Sigmoid colon (tissue), 7 donors: ENCODE measurements at places on chromosomes 6 and 20. TPM values are rescaled to one million over a fixed set of nuclear protein-coding genes. Genes with fewer than 3 reads are reported as not detected.

DNA sequence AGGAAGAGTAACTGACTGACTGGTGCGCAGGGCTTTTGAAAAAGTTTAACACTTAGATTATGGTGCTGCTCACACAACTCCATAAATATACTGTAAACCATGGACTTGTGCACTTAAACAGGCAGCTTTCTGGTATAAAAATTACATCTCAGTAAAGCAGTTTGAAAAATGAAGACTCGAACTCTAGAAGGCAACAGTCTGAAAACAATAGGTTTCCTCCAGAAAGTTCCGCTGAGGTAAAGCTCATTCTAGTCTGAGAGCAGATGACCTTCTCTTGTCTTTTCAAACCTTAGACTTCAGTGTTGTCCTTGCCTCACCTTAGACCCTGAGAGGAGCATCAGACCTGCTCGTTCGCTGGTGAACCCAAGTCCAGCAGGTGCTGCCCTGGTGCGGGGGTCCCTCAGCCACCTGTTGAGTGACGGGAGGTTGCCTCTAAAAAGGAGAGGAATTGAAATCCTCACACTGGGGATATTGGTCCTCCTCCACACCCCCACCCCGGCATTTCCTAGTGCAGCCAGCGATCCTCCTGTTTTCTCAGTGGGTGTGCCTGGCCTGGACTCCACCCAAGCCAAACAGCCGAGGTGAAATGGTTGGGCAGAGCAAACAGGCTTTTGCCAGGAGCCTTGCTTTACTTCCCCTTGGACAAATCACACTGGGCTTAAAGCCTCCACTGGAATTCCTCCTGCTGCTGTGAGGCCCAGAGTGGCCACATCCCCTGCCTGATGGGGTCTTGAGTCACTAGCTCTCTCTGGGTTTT, 14.7 kb upstream of the PYGB start:
- no peaks in the 10 kb centered on the region for H3K27me3 ChIP-seq
- H3K36me3 ChIP-seq = no peaks in the 10 kb centered on the region
- H3K4me3 ChIP-seq = no peak overlapping the region
- DNase-seq = peak; percentile 56

GRCh38 chr6:147742440-147742839, 233.9 kb downstream of the SAMD5 start:
- no peak overlapping the region for H3K27ac ChIP-seq
- no peaks in the 10 kb centered on the region for H3K27me3 ChIP-seq
- DNase-seq = no peak
- H3K4me3 ChIP-seq = no peak overlapping the region

Gene NKAIN2
- 4.4 TPM for total RNA-seq

Gene FRK
- total RNA-seq = 0.55 TPM

- H3K4me3 ChIP-seq = no peak overlapping the region
- H3K27ac ChIP-seq = peak overlapping the region; percentile 73
- peaks cover 54% of the 10 kb centered on the region for H3K4me1 ChIP-seq
- H3K27me3 ChIP-seq = no peaks in the 10 kb centered on the region
- no peak for DNase-seq
Measured at GRCh38 chr6:139588076-139588639, 213.7 kb upstream of the CITED2 start.

DNA sequence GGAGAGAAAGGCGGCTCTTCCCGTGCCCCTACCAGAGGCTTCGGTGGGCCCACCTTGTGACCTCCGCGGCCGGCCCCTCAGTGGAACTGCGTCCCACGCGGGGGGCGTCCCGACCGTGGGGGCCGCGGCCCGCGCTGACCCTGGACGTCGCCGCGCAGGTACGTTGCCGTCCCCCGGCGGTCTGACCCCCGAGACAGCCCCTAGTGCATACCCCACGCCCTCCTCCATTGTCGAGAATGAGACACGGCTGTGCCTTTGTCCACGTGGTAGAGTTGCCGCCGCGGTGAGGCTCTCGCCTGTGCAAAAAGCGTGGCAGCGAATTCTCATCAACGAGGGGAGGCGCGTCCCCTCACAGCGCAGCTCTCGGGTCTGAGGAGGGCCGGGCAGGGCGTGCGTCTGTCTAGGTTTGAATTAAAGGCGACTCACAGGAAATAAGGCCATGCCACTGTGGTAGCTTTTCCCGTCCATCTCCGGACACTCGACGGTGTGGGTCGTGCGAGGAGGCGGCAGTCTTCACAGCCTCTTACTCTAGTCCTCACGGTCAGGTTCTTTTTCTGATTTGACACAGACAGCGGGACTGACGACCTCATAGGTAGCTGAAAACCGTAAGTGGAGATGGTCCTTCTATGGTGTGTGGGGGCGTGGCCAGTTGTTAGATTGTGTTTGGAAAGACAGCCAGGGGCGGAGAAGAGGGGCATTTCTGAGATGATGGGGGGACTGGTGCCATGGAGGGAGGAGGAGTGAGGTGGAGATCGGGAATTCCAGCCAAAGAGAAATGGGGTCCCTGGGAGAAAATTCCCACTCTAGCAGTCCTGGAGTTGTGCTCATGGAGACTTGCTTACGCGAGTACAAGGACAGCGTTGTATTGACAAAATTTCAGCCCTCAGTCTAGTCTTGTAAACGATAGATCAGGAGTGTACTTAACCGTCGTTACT, 580 bp downstream of the NXT1 start:
- no peaks in the 10 kb centered on the region for H3K27me3 ChIP-seq
- peak; percentile 79 for DNase-seq
- peak overlapping the region; percentile 67 for H3K4me3 ChIP-seq

- no peaks in the 10 kb centered on the region for H3K27me3 ChIP-seq
- no peak for DNase-seq
- H3K27ac ChIP-seq = no peak overlapping the region
- H3K36me3 ChIP-seq = no peaks in the 10 kb centered on the region
Measured at GRCh38 chr6:123030282-123030681, 34.2 kb downstream of the CLVS2 start.

GRCh38 chr20:37071481-37071911, 24.3 kb downstream of the RBL1 start:
- peaks cover under 1% of the 10 kb centered on the region for H3K36me3 ChIP-seq
- H3K4me1 ChIP-seq = no peaks in the 10 kb centered on the region
- no peaks in the 10 kb centered on the region for H3K27me3 ChIP-seq
- H3K4me3 ChIP-seq = no peak overlapping the region
- DNase-seq = no peak

Gene HEY2
- 3.9 TPM for total RNA-seq

Gene ENTPD6
- 26.0 TPM for total RNA-seq

DNA sequence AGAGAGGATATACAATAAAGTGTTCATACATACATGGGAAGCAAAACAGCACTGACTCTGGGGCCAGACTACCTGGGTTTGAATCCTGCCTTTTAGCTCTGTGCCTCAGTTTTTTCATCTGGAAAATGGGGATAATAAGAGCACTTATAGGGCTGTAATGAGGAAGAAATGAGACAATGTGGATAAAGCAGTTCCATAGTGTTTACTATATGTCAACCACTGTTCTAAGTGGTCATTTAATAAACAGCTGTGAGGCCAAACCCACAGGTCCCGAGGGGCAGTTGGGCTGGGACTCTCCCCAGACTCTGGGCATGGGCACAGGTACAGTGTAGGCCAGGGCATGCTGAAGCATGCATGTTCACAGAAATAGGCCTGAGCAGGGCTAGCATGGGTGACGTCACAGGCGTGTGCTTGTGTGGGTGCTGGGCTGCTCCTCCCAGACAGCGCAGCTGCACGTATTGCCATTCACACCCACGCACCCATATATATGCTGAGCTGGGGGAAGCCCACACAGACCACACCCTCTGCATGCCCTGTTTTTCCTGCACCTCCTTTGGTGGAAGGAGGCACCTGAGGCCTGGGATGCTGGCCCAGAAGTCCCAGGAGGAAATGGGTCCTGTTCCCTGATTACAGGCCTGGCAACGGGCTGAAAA, 3.5 kb upstream of the PLCG1 start:
- no peak overlapping the region for H3K4me3 ChIP-seq
- no peak for DNase-seq
- peaks cover 15% of the 10 kb centered on the region for H3K4me1 ChIP-seq
- H3K36me3 ChIP-seq = no peaks in the 10 kb centered on the region
- H3K27ac ChIP-seq = no peak overlapping the region

GRCh38 chr6:124723671-124724070, 238.6 kb upstream of the RNF217 start:
- no peak overlapping the region for H3K27ac ChIP-seq
- no peak for DNase-seq
- no peaks in the 10 kb centered on the region for H3K27me3 ChIP-seq

Gene SYS1
- total RNA-seq = 46.5 TPM

DNA sequence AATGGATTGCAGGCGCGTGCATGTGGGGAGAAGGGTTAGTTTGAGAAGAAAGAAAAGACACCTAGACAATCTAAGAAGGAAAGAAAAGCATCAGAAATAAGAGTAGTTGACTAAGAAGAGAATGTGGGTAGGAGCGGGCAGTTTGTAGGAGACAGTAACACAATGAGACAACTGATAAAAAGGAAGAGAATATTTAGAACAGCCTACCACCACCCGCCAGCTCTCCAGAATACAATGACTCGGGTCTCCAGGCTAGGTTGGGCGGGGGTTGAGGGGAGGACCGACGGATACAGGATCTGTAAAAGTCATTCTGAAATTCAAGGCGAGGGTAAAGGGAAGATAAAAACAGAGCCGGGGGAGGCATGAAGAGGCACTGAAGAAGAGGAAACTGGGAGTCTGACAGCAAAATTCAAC, 712 bp downstream of the ABHD16A start:
- DNase-seq = no peak
- peak overlapping the region; percentile 92 for H3K4me3 ChIP-seq
- H3K4me1 ChIP-seq = peaks cover 24% of the 10 kb centered on the region
- H3K27ac ChIP-seq = peak overlapping the region; percentile 94
- peaks cover 32% of the 10 kb centered on the region for H3K36me3 ChIP-seq

- H3K27me3 ChIP-seq = no peaks in the 10 kb centered on the region
- H3K4me3 ChIP-seq = no peak overlapping the region
- no peaks in the 10 kb centered on the region for H3K36me3 ChIP-seq
- DNase-seq = no peak
- no peak overlapping the region for H3K27ac ChIP-seq
- H3K4me1 ChIP-seq = no peaks in the 10 kb centered on the region
Measured at GRCh38 chr6:118444796-118445195, 103.3 kb upstream of the PLN start.

DNA sequence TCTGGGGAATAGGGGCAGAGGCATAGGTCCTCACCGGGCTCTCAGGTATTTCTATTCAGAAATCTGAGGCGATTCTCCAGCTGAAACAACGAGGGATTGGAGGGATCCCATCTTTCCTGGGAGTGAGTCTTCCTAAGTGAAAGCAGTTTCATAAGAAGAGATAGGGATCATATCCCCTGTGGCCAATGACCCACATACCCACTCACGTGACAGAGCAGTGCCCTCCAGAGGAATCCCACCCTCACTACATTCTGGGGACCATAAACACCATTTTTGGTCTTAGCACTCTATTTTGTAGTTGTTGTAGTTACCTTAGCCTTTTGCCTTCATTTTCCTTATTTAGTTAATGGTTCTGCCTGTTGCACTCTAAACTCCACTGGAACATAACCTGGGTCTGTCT, 121.1 kb downstream of the GPR63 start:
- H3K4me3 ChIP-seq = no peak overlapping the region
- no peaks in the 10 kb centered on the region for H3K36me3 ChIP-seq
- no peak for DNase-seq
- H3K27me3 ChIP-seq = no peaks in the 10 kb centered on the region
- H3K4me1 ChIP-seq = no peaks in the 10 kb centered on the region

DNA sequence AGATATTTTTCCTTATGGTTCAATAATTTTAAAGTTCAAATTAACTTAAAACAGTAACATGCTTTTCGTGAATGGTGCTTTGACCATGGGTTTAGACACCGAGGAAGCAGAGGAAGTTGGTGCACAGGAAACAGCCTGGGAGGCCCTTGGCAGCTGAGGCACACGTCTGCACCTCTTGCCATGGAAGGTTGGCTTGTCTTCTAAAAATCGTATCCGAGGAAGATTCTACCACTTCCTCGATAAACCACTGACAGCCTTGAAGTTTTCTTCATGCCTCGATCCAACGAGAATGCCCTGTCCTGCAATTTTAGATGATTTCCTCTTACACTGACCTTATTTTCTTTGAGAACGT, 12.2 kb downstream of the DLL1 start:
- peak; percentile 13 for DNase-seq
- H3K36me3 ChIP-seq = no peaks in the 10 kb centered on the region
- H3K27ac ChIP-seq = no peak overlapping the region
- H3K4me1 ChIP-seq = no peaks in the 10 kb centered on the region
- H3K4me3 ChIP-seq = no peak overlapping the region
- no peaks in the 10 kb centered on the region for H3K27me3 ChIP-seq

DNA sequence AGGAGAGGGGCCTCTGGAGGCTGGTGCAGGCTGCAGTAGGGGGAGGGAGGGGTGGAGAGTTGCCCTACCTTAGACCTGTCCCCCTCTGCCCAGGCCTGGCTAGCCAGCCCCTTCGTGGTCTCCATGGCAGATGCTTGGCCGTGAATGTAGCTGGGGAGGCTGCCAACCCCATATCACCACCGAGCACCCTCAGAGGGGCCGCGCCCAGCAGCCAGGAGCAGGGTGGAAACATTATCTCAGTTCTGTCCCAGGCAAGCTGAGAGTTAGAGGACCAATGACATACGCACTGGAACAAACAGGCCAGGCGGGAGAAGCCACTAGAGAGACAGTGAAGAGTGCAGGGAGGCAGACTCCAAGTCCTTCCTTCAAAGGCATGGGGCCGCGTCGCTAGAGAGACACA, 66.5 kb downstream of the LRFN2 start:
- no peaks in the 10 kb centered on the region for H3K4me1 ChIP-seq
- no peak for DNase-seq
- peaks cover 8% of the 10 kb centered on the region for H3K27me3 ChIP-seq
- no peaks in the 10 kb centered on the region for H3K36me3 ChIP-seq
